Fibroblast of skin of left biceps (primary cell): ENCODE measurements at places on chromosomes 6 and 20.

DNA sequence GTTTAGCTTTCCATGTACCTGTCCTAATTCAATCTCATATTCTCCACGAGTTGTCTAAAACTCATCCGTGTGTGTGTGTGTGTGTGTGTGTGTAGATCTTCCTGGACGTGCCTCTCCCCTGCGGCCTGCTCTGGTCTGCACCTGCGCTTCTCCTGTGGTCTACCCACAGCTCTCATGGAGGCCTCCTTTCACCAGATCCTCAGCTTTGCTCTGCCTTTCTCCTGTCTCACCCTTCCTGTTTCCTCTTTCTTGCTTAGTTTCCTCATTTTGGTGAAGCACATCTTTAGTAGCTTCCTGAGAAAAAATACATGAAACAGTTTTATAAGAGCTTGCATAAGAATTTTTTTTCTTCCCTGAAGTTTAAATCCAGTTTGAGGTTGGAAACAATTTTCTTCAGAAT is 18.1 kb downstream of the SLX4IP start:
- DNase-seq: no peak

GRCh38 chr20:8390037-8390433 is 258.0 kb downstream of the PLCB1 start:
- no peak for DNase-seq

- DNase-seq: no peak
These were observed 28.1 kb upstream of the IBTK start for GRCh38 chr6:82275686-82276085.

- DNase-seq: no peak
These were observed 100.2 kb upstream of the KCNG1 start for GRCh38 chr20:51122931-51123658.

- no peak for DNase-seq
These were observed 93.7 kb upstream of the PROKR2 start for GRCh38 chr20:5410470-5410869.

DNA sequence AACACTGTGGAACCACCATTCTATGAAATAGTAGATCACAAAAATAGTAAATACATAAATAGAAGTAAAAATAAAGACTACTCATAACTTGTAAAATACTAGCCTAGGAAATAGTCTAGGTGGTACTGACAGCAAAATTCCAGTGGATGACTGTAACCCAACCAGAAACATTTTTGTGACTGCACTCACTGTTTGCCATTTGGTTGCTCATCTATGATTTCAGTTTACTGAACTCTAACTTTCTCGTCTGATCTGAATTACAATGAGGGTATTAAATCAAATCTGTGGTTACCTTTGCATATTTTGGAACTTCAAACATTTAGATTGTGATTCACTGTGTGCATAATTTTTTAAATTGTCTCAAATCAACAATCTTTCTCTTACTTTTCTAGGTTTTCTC is 151.1 kb downstream of the KHDC1L start:
- DNase-seq: no peak

GRCh38 chr6:101585501-101585900 is 192.0 kb downstream of the GRIK2 start:
- no peak for DNase-seq

DNA sequence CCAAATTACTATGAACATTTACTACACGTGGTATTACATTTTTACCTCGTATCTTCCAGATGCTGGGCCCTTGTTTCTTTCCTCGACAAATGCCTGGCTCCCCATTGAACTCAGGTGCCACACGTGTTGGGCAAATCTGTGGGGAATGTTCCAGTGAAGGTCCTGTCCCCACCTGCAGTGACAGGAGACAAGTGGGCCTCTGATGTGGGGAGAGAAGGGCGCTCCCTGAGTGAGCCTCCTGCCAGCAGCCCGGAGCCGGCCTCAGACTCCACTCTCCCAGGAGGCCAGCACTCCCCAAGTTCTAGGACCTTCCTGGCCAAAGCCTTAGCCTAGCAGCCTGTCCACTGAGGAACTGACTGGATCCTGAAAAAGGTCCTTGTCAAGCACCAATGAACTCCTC is 21.7 kb upstream of the SCML4 start:
- DNase-seq: no peak

GRCh38 chr6:78875505-78875904 is 8.2 kb downstream of the IRAK1BP1 start:
- no peak for DNase-seq

- no peak for DNase-seq
These were observed 635 bp upstream of the C20orf203 start for GRCh38 chr20:32674362-32674789.

GRCh38 chr6:18122128-18123093 is at the start of gene NHLRC1:
TSS of gene NHLRC1 (minus strand) at chr6:18122677. CDS start at chr6:18122606, 71 bp downstream.
- peak; percentile 54 for DNase-seq

DNA sequence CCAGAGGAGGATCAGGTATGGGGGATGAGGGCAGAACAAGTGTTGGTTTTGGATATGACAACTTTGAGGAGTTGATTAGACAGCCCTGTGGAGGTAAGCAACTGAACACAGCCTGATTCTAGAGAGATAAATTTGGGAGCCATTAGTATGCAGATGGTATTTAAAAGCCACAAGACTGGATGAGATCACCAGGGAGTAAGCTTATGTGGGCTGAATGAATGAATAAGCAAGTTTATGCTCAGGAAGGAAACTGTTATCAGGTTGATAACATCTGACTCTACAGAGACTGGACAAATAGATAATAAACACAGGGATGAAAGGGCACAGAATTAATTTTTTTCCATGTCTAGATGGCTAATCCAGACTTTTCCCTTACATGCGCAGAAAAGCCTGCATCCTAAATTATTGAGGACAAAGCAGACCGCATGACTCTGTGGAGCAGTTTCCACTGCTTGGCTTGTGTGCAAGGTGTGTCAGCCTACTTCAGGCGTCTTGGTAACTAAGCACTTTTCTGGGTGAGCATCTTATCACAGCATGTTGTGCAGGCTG is 150.6 kb downstream of the GJA10 start:
- peak; percentile 46 for DNase-seq

- no peak for DNase-seq
These were observed 41.7 kb upstream of the PRELID3B start for GRCh38 chr20:59084041-59084850.

- no peak for DNase-seq
These were observed 16.7 kb upstream of the ZFAND3 start for GRCh38 chr6:37802810-37803209.

DNA sequence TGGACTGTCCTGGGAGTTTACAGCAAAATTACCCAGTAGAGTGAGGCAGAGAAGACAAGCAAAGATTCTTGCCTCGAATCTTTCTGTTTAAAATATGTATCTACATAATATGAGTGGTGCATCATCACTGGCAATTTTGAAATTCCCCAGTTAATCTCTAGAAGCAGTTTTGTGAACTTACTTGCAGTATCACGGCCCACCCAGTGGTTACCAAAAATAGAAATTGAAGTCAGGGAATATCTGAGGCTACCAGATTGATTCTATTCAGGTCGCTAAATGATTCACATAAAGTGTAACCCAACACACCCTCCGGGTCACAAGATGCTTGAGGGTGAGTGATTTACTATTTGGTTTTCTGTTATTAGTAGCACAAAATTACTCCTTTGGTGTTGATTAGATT is 111.9 kb downstream of the PPP1R14C start:
- peak; percentile 47 for DNase-seq

GRCh38 chr6:105220186-105220585 is 40.4 kb upstream of the POPDC3 start:
- DNase-seq: no peak

DNA sequence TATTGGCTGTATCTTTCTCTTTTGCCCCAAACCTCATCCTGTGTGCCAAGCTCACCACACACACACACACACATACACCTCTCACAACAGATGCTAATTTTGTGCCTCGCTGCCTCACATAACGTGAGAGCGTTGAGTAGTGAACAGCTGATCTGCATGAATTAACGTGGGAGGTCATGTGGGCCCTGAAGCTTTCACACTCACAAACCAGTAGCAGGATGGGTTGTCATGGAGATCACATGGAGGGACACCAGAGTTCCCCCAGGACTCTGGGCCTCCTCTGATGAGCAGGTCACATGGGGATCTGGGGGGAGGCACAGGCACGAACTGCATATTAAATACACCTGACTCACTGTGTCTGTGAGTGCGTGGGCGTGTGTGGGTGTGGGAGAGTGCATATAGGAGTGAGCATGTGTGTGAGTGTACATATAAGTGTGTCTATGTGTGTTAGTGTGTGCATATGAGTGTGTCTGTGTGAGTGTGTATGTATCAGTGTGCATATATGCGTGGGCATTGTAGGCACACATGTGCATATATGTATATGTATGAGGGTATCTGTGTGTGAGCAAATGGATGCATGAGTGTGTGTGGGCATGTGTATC is 62.7 kb upstream of the SULF2 start:
- DNase-seq: no peak

DNA sequence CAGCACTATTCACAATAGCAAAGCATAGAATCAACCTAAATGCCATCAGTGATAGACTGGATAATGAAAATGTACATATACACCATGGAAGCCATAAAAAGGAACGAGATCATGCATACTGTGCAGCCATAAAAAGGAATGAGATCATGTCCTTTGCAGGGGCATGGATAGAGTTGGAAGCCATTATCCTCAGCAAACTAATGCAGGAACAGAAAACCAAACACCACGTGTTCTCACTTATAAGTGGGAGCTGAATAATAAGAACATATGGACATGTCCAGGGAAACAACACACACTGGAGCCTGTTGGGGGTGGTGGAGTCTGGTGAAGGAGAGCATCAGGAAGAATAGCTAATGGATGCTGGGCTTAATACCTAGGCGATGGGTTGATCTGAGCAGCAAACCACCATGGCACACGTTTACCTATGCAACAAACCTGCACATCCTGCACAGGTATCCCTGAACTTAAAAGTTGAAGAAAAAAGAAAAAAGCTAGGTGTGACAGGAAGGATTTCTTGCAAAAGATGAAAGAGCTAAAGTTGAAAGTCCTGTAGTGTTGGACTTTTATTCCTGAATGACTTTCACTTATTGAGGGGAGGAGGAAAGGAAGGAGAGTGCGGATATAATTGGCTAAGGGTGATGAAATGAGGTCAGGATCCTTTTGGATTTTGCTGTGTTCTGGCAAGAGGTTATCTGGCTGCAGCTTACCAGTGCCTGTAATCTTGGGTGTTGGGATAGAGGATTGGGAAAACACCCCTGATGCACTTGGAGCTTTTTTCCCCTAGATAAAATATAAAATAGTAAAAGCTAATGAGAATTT is 8.5 kb downstream of the TRMT11 start:
- DNase-seq: no peak

- DNase-seq: no peak
These were observed 75.1 kb downstream of the NINL start for GRCh38 chr20:25510202-25510601.

- DNase-seq: no peak
These were observed 4.0 kb downstream of the RBBP8NL start for GRCh38 chr20:62423326-62423706.

DNA sequence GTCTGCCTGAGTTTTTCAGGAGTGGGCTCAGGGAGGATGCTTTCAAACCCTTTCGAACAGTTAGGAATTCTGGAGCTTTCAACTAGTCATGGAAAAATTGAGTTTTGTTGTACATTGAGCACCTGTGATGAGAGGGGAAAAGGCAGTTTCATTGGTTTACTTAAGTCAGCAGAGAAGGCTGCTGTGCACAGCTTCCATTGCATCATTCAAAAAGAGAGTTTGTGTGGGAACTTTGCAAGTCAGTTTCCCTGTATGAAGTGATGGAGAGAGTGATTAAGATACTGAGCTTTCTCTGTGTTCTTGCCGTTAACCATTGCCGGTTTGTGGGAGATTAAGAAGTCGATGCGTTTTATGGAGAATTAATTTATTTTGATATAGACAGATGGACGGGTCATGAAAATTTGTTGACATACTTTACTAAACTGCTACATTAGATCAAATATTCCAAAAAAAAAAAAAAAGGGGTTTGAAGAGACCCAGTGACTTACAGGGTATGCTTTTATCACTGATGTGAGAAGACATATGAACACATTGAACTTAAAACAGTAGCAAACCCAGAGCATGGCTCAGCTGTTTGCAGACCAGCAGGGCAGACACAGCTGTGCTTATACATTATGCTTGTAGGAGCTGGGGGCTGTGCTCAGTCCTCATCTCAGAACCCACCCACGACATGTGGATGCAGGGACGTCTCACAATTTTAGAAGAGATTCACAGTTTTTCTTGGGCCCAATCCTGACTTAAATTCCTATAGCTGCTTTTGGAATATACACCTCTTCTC is 234.1 kb downstream of the SOX4 start:
- DNase-seq: no peak

DNA sequence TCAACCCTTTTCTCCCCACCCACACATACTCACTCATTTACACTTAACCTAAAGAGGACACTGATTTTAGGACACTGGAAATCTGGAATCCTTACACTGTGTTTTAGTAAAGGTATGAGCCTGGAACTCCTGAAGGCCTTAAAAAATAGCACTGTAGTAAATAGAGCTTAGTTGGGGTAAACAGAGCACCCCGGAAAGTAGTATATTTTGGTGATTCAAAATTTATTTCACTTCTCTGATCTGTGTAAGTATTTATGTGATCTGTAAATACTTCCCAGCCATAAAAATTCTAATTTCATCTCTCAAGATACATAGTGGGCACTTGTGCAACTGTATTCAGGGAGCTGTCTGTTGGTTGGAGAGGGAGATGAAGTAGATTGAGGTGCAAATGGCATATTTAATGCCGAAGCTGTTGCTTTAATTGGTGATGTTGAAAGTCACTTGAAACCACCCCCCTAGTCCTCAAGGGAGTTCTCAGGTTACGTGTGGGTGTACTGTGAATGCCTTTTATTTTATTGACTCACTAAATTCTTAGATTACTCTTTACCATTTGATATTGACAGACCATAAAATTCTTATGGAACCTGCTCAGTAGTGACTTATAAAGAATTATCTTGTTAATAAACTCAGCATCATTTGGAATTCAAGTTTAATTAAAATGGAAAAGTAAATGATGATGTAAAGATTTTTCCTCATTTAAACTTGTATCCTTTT is 154.9 kb downstream of the SOX4 start:
- no peak for DNase-seq

DNA sequence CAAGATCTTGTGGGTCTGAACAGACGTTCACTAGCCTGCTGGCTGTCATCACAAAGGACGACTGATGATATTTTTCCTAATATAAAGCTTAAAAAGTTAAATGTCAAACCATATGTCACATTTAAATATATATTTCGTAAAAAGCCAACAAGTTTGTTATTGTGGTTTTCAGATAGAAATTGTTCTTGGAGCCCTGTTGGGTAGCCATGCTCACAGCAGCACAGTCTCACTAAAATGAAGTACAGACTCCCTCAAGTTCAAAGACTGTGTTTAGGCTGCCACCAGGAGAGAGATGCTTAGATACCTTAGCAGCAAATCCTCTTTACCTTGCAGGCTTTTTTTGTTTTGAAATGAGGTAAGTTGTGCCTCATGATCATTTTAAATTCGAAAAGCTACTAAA is 17.8 kb downstream of the EEF1E1 start:
- no peak for DNase-seq

DNA sequence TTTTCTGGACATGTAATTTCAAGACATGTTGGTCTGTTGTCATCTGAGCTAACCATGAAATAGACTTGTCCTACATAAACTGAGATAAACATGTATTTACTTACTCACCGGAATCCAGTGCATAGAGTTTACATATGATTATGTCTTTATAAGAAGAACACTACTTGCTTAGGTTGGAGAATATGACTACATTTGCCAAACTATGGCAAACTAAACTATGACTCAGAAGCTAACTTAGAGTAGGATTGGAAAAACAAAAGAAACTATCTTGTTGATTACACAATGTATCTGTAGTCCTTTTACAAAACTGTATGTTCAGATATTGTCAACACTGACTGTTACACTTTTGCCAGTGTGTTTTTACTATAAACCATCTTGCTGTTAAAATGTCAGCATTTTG is 113.3 kb downstream of the CRYBG1 start:
- DNase-seq: no peak
